ENCODE measurements at places on chromosomes 4 and X. TPM values are rescaled to one million over a fixed set of nuclear protein-coding genes. Genes with fewer than 3 reads are reported as not detected.

DNA sequence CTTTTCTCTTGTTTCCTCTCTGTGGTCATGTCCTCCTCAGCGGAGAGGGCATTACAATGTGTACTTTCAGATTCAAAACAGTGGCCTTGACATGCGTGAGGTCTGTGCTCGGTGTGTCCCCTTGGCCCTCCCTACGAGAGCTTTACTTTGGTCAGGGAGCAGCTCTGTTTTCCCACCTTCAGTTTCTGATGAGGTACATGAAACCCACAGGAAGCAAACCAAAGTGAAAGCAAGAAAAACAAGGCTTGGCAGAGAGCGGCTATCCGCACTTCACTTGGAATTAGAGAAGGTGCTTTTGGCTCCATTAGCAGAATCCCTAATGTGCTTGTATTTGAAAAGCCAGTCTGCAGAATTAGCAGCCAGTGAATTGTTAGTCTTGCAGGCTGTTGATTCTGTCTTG, 19.5 kb upstream of the BOD1L1 start:
- no peak for DNase-seq

DNA sequence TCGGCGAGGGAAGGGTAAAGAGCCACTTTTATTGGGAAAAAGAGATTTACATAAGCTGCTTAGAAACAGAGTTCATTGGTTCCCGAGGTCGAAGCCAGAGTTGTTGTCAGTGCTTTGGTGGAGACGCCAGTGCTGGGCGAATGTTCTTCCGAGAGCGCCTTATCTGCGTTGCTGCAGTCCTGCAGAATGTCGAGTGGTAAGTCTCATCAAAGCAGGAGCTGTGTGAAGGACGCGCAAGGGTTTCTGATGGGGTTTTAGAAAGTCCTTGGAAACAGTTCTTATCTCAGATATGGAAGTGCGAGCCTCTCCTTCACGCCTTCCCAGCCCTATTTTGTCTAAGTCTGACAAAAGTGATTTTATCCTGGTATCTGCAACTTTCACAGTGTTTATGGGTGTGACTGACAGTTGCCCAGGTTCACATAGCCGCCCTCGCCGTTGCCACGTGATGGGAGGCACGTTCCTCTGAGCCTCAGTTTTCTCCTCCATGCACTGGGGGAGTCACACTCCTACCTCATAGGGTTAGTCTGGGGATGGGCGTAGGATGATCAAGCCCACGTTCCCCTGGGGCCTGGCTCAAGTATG, 47.3 kb upstream of the NSG1 start:
- DNase-seq = no peak

GRCh38 chr4:124386648-124387047, 325.9 kb downstream of the ANKRD50 start:
- no peak for DNase-seq

DNA sequence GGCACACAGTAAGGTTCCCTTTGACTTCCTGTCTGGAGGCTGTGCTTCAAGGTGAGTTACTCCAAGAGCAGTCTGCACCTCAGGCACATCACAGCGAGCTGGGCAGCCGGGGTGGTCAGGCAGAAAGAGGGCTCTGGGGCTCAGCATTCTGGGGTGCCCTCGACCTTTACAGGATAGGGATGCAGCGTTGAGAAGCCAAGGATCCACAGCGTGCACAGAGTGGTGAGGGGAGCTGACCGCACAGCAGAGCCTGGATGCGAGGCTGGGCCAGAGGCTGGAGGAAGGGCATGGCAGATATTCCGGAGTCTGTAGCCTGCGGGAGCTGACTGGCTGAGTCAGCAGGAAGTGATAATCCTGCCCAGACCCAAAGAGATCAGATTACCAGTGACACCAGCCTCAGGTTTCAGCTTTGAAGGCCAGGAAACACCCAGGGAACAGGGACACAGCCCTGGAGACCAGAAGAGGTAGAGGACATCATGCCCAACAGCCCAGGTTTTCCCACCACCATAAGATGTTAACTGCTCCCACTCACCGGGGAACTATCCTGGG, 38.4 kb upstream of the PDLIM3 start:
- DNase-seq = peak; percentile 51

GRCh38 chr4:138925495-138925894, 90.1 kb upstream of the NOCT start:
- no peak for DNase-seq

- no peak for DNase-seq
Observed at GRCh38 chr4:171246948-171247347, 566.3 kb upstream of the GALNTL6 start.

DNA sequence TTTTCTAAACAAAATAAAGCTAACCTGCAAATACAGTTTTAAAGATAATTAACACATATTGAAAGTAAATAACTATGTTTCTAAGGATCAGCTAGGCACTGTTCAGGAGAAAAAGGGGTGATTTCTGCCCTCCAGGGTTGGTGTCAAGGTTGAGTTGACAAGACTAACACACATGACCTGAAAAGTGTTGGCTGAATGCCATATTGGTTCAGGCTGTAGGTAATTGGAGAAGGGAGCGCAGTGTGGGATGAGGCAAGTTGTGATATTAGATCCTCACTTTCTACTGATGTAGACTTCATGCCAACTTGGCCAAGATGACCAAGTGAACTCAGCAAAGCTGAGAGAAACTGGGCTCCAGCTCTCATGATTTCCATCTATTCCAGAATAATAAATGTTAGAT, 42.2 kb downstream of the PPM1K start:
- no peak for DNase-seq

DNA sequence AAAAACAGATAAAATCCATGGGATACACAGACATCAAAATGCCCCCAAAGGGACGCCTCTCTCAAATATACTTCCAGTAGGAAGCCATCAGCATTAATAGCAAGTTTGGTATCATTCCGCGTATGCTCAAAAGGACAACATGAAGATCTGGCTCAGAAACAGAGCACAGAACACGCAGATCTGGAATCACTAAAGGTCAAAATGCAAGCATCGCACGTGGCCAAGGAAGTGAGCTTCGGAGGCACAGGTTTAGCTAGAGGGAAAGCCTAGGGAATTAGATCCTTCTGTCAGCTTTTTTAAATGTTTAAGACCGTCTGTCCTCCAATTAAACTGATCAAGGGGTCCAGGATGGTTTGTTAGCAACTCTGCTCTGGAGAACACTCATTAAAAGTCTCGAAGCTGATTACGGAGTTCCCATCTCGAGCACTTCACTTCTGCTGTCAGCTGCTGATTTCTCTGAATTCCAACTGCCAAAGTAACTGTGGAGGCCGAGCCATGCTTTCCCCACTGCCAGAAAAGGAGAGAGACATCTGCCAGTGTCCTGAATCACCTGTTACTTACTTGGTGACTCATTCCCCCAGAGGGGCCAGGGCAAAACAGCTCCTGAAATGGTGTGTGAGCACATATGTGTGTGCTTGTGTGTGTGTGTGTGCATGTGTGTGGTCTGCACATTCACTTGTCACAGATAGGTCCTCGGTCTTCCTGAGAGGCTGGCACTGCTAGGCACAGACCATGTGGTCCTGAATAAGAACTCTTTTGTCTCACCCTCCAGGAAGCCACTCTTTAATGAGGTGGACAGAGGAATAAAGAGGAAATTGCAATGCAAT, 177.7 kb upstream of the PPARGC1A start:
- peak; percentile 26 for DNase-seq

- no peak for DNase-seq
Observed at GRCh38 chr4:108556166-108556565, 64.2 kb upstream of the RPL34 start.

DNA sequence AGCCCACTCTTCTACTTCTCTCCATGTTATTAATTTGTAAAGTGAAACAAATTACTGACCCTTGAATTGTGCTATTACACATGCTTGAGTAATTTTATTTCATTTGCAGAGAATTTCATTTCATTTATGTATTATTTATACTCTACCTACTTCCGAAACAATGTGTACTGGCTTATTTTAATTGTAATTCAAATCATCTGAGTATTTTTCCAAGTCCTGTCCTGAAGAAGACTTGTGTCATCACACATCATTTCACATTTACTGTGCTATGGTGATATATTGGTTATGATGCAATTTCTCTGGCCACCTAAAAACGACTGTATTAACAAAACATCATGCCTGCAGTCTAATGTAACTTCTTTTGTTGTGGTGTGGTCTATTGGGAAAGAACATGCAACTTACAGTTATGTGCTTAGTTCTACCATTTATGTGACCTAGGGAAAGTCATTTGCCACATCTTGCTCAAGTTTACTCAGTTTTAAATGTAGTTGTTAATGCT, 384.5 kb downstream of the RPA4 start:
- DNase-seq = no peak

- DNase-seq = no peak
Observed at GRCh38 chr4:8682725-8683124, 90.2 kb downstream of the CPZ start.

DNA sequence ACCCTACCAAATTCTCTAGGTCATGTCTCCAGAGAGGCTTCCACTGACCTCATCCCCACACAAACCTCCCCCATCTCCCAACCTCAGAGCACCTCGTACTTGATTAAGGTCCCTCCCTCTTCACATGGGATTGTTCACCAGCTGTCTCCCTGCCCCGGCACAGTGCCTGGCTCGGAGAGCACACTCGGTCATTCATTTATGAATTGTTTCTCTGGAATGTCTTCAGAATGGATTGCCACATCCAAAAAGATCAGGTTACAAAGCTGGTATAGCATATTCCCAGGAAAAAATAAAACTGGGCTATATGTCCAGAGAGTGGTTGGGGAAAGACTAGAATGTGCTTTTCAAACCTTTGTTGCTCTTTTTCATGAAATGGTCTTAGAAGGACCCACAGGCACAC, 21.6 kb downstream of the JAKMIP1 start:
- no peak for DNase-seq

GRCh38 chrX:112056476-112056875, 26.1 kb downstream of the TRPC5 start:
- no peak for DNase-seq

- DNase-seq = no peak
Observed at GRCh38 chr4:24824720-24825119, 29.3 kb downstream of the SOD3 start.

DNA sequence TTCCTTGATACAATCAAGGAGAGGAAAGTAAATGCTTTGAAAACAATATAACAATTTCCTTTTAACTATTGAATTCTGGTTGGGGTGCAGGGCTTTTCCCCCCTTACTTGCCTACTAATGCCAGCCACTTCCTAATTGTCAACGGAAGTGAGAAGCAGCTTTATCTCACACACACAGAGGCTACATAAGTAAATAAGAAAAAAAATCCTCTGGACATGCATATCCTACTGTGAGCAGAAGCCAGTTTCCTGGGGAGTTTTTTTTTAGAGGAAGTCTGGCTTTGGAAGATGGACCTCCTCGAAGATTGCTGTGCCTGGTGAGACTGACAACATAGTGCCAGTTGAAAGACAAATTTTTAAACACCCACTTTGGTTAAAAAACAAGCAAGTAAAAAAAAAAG, 180.6 kb downstream of the OPHN1 start:
- DNase-seq = no peak

DNA sequence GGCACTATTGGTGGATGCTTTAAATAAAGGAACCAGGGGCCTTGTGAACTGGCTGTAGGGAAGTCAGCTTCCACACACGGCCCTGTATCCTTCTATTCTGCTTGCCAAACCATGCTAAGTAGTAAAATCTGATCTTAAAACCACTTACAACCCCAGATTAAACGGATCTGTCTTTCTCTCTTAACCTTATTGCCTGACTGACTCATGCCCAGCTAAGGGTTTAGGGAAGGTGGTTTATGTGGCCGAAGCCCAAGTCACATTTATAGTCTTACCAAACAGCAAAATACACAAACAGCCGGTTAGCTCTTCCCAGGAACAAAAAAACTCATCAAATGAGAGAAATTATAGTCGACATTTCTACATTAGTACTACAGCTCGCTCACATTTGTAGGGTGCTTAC, 988.4 kb upstream of the TENM3 start:
- no peak for DNase-seq

CT45A2 gene
- total RNA-seq = not detected

WDR19 gene
- 20.5 TPM for total RNA-seq

ADH1A gene
- total RNA-seq = not detected

DCAF4L1 gene
- total RNA-seq = 0.18 TPM

DOK7 gene
- total RNA-seq = not detected

APELA gene
- not detected for total RNA-seq

TLL1 gene
- total RNA-seq = not detected

PCDH18 gene
- total RNA-seq = 1.1 TPM

CXCL3 gene
- 1.5 TPM for total RNA-seq

NAP1L3 gene
- total RNA-seq = 1.9 TPM

ODAPH gene
- not detected for total RNA-seq
